ENCODE measurements at places on chromosomes 1 and 21.

- DNase-seq, result no peak
These were observed 126.6 kb upstream of the BEND5 start for GRCh38 chr1:48903291-48903690.

DNA sequence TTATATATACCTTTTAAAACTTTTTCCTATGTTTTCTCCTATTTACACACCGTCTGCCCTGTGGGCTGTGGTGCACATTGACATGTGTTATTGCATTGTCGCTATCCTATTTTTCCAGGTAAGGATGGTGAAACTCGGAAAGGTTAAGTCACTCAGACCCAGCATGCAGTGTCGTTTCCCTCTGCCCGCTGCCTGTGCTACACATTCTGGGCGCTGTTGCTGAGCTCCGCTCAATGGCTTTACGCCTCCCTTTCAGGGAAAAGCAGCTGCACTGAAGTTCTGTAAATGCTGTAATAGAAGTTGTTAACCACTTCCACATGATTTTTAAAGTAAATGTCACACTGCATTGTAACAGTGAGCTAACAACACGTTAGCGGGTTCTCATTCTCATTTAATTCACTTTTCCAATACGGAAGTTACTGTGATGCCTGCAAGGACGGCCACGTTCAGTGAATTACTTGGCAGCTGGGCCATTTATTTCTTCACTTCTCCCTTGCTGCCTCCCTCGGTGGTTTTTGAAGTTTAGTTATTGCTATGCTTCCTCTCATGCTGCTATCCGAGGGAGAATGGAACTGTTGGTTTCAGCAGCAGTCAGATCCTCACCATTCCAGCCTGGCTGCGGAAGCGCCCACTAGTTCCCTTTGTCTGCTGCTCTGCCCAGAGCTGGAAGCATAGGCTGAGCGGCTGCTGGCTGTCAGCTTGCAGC lies 288.7 kb downstream of the SPATA17 start:
- no peak for DNase-seq

- DNase-seq, result no peak
These were observed 19.2 kb upstream of the CLSTN1 start for GRCh38 chr1:9842781-9843575.

- DNase-seq, result no peak
These were observed 566 bp upstream of the PAQR7 start for GRCh38 chr1:25875856-25876692.

- DNase-seq, result no peak
These were observed 199.0 kb upstream of the DPYD start for GRCh38 chr1:98119796-98120195.

- DNase-seq, result no peak
These were observed 17.4 kb downstream of the SFT2D2 start for GRCh38 chr1:168243198-168243597.

- no peak for DNase-seq
These were observed 1471.7 kb upstream of the B3GALT2 start for GRCh38 chr1:194658090-194658439.

GRCh38 chr1:117810553-117810952 lies 118.9 kb downstream of the GDAP2 start:
- no peak for DNase-seq

DNA sequence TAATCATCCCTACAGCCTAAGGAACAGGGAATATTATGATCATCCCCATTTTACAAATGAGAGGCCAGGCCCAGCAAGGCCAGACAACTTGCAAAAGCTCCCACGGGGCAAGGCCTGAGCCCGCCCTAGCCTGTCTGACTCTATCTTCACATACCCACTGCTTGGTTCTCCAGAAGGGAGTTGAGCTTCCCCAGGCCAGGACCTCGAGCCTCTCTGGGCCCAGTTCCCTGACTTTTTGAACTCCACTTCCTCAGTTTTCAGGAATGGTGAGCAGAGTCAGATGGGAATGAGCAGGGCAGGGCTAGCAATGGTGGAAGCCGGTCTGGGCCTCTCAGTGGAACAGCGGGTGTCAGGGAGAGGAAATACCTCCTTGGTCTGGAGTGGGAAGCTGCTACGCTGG lies 39.3 kb downstream of the CACNA1S start:
- DNase-seq, result no peak

DNA sequence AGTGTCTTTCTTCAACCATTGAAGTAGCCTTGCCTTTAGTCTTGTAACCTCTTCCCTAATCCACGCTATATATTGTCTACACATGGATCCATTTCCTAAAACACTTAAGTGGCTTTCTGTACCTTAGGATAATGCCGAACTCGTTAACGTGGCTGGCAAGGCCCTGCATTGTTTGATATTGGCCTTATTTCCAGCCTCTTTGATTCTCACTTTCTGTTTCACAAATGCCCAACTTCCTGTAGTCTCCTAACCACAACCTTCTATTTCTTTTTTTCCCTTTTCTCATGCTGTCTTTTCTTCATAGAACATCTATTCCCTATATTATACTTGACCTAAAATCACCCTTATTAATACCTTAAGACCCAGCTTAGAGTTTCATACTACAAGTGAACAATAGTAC lies 536.0 kb downstream of the LMO4 start:
- DNase-seq, result no peak

DNA sequence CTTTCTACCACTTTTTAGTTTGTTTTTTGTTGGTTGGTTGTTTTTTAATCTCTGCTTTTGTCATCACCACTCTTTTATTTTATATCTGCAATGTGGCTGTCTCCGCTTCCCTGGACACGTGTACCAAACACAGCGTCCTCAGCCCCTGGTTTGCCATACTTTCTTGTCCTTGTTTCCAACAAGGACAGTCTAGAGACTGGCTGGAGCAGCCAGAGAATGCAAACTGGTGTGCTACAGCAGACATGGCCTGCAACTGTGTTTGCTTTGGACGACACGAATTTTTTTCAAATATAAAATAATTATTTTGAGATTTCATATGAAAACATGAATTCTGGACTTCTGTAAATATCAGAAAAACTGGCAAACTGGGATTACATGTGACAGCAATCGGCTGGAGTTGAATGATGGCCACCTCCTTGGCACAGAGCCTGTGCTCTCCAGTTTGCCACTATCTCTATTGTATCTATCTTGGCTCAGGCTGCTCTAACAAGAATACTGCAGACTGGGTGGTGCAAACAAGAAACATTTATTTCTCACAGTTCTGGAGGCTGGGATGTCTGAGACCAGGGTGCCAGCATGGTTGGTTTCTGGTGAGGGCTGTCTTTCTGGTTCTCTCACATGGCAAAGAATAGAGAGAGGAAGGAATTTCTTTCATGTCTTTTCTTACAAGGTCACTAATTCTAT lies 34.6 kb upstream of the POU2F1 start:
- no peak for DNase-seq

DNA sequence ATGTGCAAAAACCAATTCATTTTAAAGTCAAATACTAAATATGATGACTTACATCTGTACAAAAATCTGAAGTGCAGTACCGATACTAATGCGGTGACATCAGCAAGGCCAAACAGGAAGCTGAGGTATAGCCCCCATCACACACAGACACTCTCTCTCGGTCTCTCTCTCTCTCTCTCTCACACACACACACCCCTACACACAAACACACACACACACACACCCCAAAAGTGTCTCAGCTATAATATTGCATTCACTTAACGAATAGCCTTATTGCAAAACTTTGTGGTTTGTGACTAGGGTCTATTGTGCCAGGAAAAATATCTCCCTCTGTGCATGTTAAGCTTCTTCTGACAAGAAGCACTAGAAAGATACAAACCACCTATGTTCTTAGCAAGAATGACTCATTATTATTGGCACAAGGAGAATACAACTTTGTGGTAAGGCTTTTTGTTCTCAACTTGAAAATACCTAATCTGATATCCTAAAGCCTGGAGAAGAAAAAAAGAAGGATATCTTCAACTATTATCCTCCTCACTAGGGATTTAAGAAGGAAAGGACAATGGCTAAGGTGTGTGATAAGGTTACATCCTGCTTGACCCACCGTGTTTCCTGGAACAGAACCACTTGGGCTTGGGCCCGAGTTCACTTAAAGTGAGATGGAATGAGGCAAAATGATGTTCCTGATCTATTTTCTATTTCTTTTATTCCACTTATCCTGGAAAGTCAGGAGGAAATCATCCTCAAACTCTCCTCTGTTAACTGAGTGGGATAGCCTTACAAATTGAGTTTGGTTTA lies 107.1 kb downstream of the NIBAN1 start:
- DNase-seq, result peak; percentile 74

GRCh38 chr1:227068883-227069282 lies 128.8 kb downstream of the COQ8A start:
- DNase-seq, result no peak

DNA sequence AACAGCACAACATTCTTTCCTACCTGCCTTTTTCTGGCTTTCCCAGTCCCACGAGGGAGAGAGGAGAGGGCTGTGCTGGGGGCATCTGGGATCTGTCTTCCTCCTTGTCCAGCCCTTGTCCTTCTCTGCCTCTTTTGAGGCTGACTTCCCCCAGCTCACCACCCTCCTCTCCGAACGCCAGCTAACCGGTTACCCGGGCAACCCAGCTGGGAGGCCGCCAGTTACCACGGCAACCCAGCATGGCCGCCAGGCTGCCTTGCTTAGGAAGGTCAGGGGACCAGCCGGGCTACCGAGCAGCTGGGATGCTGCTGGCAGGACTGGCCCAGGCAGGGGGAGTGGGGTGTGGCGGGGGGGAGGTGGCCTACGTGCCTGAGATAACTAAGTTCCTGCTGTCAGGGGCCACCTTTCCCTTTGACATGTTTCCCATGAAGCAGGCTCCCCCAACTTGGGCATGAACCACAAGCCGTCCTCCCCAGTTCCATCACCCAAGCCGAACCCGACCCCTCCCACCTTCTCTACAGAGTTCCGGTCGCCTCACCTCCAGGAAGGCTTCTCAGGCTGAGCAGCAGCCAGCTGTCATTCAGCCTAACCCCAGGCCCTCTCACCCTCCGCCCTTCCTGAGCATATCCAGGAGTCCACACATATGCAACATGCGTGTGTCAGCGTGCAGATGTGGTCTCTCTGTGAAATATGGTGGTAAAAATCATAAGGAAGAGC lies 8.7 kb downstream of the PLEKHA6 start:
- no peak for DNase-seq

DNA sequence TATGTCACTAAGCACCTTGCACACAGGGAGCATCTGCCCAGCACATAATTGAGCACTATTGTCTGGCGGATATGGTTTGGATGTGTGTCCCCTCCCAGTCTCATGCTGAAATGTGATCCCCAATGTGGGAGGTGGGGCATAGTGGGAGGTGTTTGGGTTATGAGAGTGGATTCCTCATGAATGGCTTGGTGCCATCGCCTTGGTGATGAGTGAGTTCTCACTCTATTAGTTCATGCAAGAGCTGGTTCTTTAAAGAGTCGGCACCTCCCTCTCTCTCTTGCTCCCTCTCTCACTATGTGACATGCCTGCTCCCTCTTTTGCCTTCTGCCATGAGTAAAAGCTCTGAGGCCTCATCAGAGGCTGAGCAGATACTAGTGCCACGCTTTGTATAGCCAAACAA lies 9.5 kb downstream of the CTSK start:
- DNase-seq, result no peak

- no peak for DNase-seq
These were observed 2.4 kb downstream of the KRTAP10-2 start for GRCh38 chr21:44548922-44549321.

DNA sequence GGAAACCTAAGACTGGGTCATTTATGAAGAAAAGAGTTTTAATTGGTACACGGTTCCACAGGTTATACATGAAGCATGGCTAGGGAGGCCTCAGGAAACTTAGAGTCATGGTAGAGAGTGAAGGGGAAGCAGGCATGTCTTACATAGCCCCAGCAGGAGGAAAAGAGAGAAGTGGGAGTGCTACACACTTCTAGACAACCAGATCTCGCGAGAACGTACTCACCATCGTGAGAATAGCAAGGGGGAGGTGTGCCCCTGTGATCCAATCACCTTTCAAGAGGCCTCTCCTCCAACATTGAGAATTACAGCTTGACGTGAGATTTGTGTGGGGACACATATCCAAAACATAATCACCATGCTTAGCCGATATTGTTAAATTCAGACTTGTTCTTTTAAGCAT lies 62.8 kb downstream of the DYRK1A start:
- no peak for DNase-seq

DNA sequence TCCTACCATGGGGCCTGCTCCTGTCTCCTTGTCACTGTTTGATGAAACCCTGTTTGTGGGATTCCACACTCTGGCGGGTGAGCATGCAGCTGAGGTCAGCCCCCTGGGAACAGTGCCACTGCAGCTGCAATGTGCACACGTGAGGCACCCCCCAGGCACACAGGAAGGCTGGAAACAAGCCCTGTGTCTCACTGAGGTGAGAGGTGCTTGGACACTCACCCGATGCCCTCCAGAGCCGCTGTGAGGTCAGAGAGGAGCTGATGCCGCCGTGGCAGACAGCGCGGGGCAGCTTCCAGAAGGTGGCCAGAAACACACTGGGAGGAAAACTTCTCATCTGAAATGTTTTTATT lies 49.7 kb downstream of the SLX9 start:
- DNase-seq, result no peak

GRCh38 chr21:44697811-44698734 lies 1.1 kb downstream of the KRTAP10-12 start:
- DNase-seq, result peak; percentile 52

DNA sequence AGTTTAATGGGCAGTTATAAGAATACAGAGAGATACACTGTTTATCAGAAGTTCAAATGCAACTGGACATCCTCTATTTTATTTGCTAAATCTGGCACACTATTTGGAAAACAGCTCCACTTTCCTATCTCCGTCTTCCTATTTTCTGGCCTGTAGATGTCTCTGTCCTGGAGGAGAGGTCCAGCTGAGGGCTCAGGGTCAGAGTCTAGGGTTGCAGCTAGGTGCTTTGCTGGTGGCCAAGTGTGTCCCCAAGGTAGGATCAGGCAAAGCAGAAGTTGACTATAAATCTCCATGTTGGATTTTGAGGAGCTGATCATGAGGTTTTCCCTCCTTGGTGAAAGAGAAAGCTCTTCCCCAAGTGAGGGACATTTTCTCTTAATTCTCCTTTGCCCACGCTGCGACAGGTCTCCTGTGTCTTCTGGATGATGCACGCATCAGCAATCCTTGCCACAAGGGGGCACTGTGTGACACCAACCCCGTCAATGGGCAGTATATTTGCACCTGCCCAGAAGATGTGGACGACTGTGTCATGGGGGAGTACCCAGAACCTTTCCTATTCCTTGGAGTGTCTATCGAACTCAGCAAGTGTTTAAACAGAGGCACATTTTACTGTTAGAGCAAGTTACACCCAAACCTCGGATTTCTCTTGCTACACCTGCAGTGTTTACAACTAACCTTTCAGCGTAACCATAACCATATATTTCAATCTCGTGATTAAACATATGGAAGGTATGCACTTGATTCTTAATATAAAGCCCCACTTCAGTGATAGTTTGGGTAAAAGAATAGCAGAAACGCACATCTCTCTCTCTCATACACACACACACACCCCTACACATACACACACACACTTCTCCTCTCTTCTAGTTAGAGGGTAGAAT lies 10.2 kb downstream of the ADAM30 start:
- peak; percentile 73 for DNase-seq

- no peak for DNase-seq
These were observed 2.6 kb downstream of the LRRC41 start for GRCh38 chr1:46300673-46301405.

DNA sequence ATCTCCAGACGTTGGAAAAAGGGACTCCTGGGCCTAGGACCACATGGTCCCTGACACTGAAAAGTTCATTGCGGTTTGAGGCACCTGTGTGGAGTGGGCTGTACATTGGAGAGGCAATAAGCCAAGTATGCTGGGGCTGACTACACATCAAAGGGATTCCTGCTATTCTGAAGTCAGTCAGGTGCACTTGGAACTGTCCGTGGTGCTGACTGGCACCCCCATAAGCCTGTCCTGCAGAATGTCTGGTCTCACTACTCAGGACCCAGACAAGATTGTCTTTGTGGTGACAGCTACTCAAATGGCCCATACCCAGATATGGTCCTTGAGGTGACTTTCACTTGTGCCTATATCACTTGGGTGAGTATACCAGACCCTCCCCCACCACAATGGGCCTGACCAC lies 150.6 kb downstream of the RWDD3 start:
- DNase-seq, result no peak

All from activated CD8-positive, alpha-beta memory T cell treated with anti-CD3 and anti-CD28 coated beads for 24 hours (primary cell).